Epithelial cell of alveolus of lung (primary cell): ENCODE measurements at places on chromosomes 5 and 9. TPM values are rescaled to one million over a fixed set of nuclear protein-coding genes. Genes with fewer than 3 reads are reported as not detected.

Gene TRPM3
- total RNA-seq, result 0.13 and 0.32 TPM in 2 replicates

Gene MLANA
- not detected in 2 replicates for total RNA-seq

Gene TIGD6
- 2.8 and 6.5 TPM in 2 replicates for total RNA-seq

Gene OTULINL
- 4.3 and 4.8 TPM in 2 replicates for total RNA-seq

Gene SLC45A2
- total RNA-seq, result not detected in 2 replicates

Gene LCN6
- total RNA-seq, result not detected in 2 replicates

Gene LCN2
- 1.8 TPM in 1 of 2 replicates, not detected in the other for total RNA-seq
